ENCODE measurements at places on chromosomes 5 and 9.

DNA sequence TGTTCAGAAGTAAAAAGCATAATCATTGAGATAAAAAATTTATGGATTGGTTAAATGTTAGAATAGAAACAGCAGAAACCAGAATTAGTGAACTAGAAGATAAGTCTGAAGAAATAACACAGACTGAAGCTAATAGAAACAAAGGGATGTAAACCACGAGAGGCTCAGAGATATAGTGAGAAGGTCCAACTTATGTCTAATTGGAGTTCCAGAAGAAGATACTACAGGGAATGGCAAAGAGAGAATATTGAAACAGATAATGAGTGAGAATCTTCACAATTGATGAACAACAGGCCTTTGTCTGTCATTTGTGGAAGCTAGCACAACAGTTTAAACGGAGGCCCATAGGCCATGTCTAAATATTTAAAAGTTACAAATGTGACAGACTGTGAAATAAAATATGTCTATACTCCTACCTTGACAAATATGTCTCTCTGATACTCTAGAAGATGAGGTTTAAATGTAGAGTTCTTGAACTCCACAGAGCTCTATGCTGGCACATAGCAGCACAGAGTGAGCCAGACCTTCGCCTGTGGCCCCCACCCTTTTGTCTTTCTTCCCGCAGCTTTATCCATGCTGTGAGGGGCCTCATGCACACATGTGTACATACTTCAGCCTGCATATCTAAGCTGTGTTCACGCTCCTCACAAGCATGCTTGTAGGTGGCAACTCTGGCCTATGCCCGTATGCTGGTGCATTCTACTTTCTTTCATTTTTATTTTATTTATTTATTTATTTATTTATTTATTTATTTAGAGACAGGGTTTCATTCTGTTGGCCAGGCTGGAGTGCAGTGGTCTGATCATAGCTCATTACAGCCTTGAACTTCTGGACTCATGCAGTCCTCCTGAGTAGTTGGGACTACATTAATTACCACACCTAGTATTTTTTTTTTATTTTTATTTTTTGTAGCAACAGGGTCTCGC is 45.0 kb upstream of the ABL1 start:
- DNase-seq: no peak

- no peak for DNase-seq
Measured at GRCh38 chr9:36063804-36064447, 27.2 kb downstream of the RECK start.

GRCh38 chr9:15392363-15392762 is 30.3 kb upstream of the SNAPC3 start:
- DNase-seq: no peak

- peak; percentile 65 for DNase-seq
Measured at GRCh38 chr5:172868924-172869591, 35.0 kb downstream of the ERGIC1 start.

GRCh38 chr9:128201441-128202369 is 1.5 kb upstream of the DNM1 start:
- DNase-seq: no peak

GRCh38 chr9:127307802-127308201 is 43.2 kb downstream of the GARNL3 start:
- no peak for DNase-seq

GRCh38 chr5:112865128-112865527 is 4.0 kb downstream of the SRP19 start:
- no peak for DNase-seq

GRCh38 chr5:179858241-179858585 is 404 bp downstream of the MRNIP start:
- DNase-seq: no peak

DNA sequence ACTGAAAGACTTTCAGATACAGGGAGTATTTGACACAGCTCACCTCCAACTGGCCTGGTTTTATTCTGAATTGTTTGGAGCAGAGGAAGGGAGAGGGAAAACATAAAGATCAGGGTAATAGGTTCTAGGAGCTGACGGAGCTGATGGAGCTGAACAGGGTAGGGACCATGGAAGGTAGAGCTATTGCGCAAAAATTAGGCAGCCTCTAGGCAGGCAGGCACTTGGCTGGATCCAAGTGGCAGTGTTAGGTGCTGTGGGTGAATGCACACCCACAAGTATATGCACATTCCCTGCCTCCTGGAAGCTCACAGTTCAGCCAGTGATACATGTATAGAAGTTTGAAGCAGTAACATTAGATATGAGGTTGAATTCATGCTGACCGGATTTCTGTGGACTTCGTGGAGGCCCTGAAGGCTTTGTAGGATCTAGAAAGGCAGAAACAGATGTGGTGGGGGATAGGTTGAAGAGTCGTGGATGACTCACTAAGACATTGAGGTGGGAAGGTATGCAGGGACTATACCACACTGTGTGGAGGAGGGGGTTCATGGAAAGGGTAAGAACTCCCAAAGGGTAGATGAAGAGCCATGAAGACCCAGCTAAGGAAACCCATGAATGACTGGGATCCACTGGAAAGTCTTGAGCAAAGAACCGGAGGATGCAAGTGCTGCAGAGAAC is 50.8 kb downstream of the WWC1 start:
- DNase-seq: no peak

All from left hindlimb (tissue), 1 donor.